ENCODE measurements at places on chromosomes 7 and 10. TPM values are rescaled to one million over a fixed set of nuclear protein-coding genes. Genes with fewer than 3 reads are reported as not detected.

The LBX1 gene
- total RNA-seq: not detected

The AZGP1 gene
- not detected for total RNA-seq

The SEC31B gene
- 0.96 TPM for total RNA-seq

The RPEL1 gene
- total RNA-seq: 0.19 TPM

The KCP gene
- 0.19 TPM for total RNA-seq

The DNAJC12 gene
- 9.6 TPM for total RNA-seq

The LIPM gene
- total RNA-seq: not detected

The FBXL15 gene
- total RNA-seq: 9.0 TPM

The SLC26A3 gene
- not detected for total RNA-seq

The BAZ1B gene
- total RNA-seq: 71.1 TPM

The HOXA7 gene
- not detected for total RNA-seq

The PRLHR gene
- not detected for total RNA-seq

The TLL2 gene
- total RNA-seq: 0.28 TPM

The CALML5 gene
- total RNA-seq: not detected

The SPDYE1 gene
- total RNA-seq: not detected

The KLF14 gene
- total RNA-seq: under 0.01 TPM

The GHRHR gene
- not detected for total RNA-seq

The AKR1C3 gene
- total RNA-seq: 91.6 TPM

The WIPF3 gene
- total RNA-seq: not detected

The OR2A42 gene
- total RNA-seq: not detected

The NME8 gene
- total RNA-seq: not detected

The SMKR1 gene
- total RNA-seq: not detected

The NEBL gene
- 0.19 TPM for total RNA-seq

The OR2A5 gene
- total RNA-seq: not detected

The ABCB4 gene
- 0.28 TPM for total RNA-seq

The ASB15 gene
- not detected for total RNA-seq

The TRPV6 gene
- total RNA-seq: not detected

The DENND2A gene
- 0.96 TPM for total RNA-seq

The PRF1 gene
- total RNA-seq: not detected

The HOXA2 gene
- 0.28 TPM for total RNA-seq

The MMP21 gene
- total RNA-seq: not detected

The ABCC2 gene
- total RNA-seq: 0.19 TPM

The SLC13A1 gene
- total RNA-seq: not detected

The THSD7A gene
- 0.58 TPM for total RNA-seq

The KAT6B gene
- total RNA-seq: 28.2 TPM

The CTAGE8 gene
- 0.19 TPM for total RNA-seq

The ARHGAP22 gene
- 156 TPM for total RNA-seq

The AHCYL2 gene
- 4.6 TPM for total RNA-seq

The IFIT5 gene
- 40.0 TPM for total RNA-seq

The SRGN gene
- total RNA-seq: 2,025 TPM

The LRRC27 gene
- 10.1 TPM for total RNA-seq

The PLAC9 gene
- 12.8 TPM for total RNA-seq

The LRCH4 gene
- 12.7 TPM for total RNA-seq

The UPK3B gene
- total RNA-seq: not detected

The RSPH10B gene
- total RNA-seq: 0.56 TPM

The DEPP1 gene
- total RNA-seq: 15.3 TPM

The GPR15LG gene
- total RNA-seq: not detected

The ANK3 gene
- total RNA-seq: 93.2 TPM

The SLC18A3 gene
- under 0.01 TPM for total RNA-seq

The PLXNA4 gene
- total RNA-seq: 7.9 TPM

The CXCL12 gene
- 75.3 TPM for total RNA-seq

The OR2A1 gene
- under 0.01 TPM for total RNA-seq

The TAS2R16 gene
- total RNA-seq: not detected

The UCMA gene
- total RNA-seq: not detected

The LIPK gene
- total RNA-seq: not detected

The GRID2IP gene
- under 0.01 TPM for total RNA-seq

The NPTX2 gene
- total RNA-seq: 5.4 TPM

The WDR37 gene
- total RNA-seq: 10.4 TPM

The CYP3A4 gene
- total RNA-seq: not detected

Data from regular cardiac myocyte (primary cell).